ENCODE measurements at places on chromosomes 7 and 10. TPM values are rescaled to one million over a fixed set of nuclear protein-coding genes. Genes with fewer than 3 reads are reported as not detected.

GRCh38 chr7:11170863-11171568 lies 197.3 kb downstream of the PHF14 start:
- DNase-seq, result no peak

GRCh38 chr10:20593649-20594048 lies 303.5 kb downstream of the NEBL start:
- DNase-seq, result no peak

GRCh38 chr7:20482071-20482470 lies 133.4 kb upstream of the ABCB5 start:
- no peak for DNase-seq

DNA sequence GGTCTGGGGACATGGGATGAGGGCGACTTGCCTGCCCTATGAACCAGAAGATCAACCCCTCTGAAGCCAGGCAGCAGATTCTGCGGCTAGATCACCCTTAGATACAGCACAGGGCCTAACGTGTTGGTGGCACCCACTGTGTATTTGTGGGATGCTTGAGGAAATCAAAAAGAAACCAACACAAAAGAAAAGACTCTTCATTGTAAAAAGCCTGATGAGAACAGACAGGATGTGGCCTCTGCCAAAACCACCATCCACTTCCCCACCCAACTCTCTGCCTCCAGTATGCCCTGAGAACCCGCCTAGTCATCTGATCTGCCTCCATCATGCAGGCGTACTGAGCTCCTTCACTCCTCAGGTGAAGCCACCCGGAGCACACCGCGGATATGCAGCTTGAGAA lies 97.2 kb upstream of the INSYN2A start:
- no peak for DNase-seq

Gene TMEM72
- total RNA-seq, result not detected

Gene PCDH15
- not detected for total RNA-seq

DNA sequence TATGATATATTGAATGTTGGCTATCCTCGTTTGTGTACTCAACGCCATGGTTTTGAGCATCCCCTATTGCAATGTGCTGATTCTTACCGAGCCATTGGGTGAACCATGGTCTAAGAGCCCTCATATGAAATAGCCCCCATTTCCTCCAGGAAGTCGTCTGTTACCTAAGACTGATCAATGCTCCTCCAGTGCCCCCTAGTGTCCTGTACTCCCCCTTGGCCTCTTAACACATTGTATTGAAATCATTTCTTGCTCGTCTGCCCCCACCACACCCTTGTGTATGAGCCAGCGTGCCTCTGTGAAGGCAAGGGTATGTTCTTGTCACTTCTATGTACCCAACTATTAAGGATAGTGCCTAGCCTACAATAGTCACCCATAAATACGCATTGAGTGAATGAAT lies 11.2 kb upstream of the SLC35B4 start:
- peak; percentile 48 for DNase-seq

DNA sequence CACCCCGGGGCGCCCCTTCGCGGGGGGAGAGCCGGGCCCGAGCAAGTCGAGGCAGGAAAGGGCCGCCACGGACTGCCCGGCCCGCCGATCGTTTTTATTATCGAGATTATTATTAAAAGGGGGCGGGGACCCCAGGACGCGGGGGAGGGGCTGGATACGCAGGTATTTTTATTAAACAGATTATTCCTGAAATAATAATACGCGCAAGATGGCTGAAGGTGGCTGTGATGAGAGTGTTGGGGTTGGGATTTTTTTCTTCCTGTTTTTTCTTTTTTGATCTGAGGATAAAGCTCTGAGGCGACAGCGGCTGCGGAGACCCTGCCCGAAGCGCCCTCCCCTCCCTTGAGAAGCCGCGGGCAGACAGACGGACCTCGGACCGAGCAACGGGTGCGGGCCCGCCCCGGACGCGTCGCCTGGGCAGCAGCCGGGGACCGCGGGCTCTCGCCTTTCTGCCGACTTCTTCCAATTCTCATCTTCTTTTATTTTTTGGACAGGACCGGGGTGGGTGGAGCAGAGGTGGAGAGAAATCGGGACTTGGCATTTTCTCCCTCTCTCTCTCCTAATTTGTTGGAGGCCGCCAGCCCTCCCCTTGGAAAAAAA lies 1.4 kb upstream of the TRIM8 start:
- no peak for DNase-seq

Gene CCL24
- not detected for total RNA-seq

DNA sequence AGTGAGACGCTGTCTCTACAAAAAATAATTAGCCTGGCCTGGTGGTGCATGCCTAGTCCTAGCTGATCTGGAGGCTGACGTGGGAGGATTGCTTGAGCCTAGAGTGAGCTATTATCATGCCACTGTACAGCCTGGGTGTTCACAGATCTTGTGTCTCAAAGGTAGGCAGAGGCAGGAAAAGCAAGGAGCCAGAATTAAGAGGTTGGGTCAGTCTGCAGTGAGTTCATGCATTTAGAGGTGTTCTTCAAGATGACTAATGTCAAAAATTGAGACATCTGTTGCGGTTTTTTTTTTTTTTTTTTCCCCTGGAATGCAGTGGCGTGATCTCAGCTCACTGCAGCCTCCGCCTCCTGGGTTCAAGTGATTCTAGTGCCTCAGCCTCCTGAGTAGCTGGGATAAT lies 5.4 kb downstream of the PPIA start:
- DNase-seq, result no peak

DNA sequence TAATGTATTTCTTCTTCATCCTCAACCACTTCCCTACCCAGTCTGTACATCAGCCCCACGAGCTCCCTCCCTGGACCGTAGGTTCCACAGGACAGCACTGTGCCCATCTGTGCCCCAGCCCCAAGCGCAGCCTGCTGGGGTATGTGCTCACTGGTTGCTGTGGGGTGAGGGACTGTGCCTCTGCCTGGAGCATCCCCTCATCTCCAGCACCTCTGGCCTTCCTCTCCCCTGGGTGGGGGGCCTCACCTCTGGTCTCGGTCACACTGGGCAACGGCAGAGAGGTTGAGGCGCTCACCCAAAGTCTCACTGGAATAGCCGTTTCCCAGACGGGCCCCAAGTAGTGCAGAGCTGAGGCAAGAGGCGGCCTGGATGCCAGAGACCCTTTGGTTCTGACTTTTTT lies 1.5 kb upstream of the PRKAR1B start:
- DNase-seq, result no peak

DNA sequence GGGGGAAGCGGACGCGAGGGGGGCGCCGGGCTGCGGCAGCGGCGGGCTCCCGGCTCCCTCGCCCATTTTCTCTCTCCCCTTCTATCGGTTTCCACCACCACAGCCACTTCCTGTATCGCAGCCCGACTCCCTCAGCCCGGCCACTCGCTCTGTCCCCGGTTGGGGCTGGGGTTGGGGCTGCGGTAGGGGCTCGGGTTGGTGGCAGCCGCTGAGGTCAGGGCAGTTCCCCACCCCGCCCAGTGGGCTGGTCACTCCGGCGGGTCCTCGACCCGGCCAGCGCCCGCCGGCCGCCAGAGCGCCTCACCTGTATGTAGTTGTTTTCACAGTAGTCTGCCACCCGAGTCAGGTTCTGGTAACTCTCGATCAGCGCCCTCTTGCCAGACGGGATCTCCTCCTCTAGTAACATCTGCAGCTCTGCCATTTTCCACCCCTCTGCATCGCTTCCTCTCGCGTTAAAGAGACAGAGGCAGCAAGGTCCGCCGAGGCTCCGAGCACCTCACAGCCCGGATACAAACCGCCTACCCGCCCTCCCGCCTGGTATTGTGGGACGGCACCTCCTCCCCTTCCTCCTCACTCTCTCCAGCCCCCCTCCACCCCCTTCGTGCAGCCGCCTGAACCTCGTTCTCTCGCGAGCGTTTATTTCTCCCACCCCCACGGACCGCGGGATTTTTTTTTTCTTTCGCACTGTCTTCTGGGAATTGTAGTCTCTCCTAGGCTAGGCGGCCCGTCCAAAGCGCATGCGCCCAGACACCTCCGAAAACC lies at the start of gene ABI1:
ABI1 (minus strand) TSS at position 516 of the 762 bp plus-strand sequence; CDS start at position 421, 95 bp downstream.
- peak; percentile 96 for DNase-seq

GRCh38 chr7:36090976-36091873 lies 61.8 kb upstream of the EEPD1 start:
- no peak for DNase-seq

GRCh38 chr10:34861293-34862021 lies 46.4 kb upstream of the PARD3 start:
- DNase-seq, result no peak

DNA sequence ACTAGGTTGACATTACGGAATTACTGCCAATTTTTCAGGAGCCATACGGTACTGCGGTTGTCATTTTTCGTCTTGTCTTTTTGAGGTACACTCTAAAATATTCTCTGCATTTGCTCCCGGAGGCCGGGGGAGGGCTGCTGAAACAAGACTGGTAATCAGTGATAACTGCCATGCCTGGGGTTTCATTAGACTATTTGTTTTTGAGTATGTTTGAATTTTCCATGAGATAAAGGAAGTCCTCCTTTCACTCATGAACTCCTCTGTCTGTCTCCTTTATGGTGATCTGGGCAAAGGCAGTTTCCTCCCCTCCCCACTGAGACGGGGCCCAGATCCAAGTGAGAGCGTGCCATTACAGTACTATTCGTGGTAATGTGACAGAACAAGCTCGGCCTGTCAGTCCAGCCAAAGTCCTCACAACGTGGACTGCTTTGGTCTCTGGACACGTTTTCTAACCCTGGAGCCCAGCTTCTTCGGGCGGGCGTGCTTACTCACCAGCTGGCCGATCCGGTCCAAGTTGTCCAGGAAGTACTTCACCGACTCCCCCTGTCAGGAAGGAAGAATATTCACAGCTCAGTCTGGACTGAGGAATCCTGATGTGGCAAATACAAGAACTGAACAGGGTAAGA lies 45.1 kb downstream of the AMZ1 start:
- DNase-seq, result peak; percentile 5

GRCh38 chr7:27191161-27191731 lies 6.2 kb upstream of the HOXA11 start:
- DNase-seq, result no peak

DNA sequence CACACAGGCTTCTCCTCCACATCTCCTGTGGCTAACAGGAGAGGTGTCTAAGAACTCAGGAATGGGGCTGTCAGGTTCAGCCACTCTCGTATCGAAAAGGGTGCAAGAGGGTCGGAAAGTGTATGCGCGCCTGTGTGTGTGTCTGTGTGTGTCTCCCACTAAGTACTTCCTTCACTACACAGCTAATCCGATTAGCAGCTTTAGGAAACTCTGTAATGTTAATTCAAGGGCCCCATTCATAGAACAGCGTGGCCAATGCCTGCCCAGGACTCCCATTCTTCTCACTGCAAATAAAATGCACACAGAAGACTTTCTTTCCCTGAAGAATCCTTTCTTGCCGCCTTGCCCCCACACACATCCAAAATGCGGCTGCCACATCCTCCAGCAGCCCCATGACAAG lies 39.9 kb downstream of the TLL2 start:
- DNase-seq, result no peak

- DNase-seq, result peak; percentile 89
These were observed 100.2 kb downstream of the ATXN7L1 start for GRCh38 chr7:105776068-105776790.

DNA sequence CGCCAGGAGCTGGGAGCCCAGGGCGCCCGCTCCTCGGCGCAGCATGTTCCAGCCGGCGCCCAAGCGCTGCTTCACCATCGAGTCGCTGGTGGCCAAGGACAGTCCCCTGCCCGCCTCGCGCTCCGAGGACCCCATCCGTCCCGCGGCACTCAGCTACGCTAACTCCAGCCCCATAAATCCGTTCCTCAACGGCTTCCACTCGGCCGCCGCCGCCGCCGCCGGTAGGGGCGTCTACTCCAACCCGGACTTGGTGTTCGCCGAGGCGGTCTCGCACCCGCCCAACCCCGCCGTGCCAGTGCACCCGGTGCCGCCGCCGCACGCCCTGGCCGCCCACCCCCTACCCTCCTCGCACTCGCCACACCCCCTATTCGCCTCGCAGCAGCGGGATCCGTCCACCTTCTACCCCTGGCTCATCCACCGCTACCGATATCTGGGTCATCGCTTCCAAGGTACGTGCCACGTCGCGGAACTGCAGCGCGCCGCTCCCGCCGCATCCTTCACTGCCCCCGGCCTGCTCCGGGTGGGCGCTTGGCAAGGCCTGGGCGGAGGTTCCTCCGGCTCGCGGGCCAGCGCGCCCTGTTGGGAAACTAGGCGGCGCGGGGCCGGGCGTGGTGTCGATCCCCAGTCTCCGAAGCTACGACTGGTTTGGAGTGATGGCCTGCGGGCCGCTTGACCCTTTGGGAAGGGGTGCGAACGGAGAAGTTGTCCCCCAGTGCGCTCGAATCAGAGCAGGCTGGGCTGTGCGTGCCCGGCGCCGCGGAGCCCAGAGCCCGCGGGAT lies 868 bp downstream of the EMX2 start:
- no peak for DNase-seq

DNA sequence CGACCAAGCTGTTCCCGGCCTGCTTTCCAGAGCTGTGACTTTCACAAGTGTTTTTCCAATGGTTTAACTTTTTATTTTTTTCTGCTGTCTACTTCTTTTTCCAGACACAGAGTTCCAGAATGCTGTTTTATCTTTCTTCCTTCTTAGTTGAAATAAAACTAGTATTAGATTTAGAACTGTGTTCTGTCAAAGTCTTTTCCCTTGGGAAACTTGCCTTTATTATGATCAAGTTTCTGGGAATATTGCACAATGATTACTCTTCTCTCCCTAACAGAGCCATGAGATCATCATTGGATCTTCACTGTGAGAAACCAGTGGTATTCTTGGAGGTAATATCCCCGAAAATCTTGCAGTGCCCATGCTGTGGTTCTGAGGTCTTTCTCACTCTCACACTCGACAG lies 104.9 kb upstream of the KCND2 start:
- peak; percentile 27 for DNase-seq

GRCh38 chr10:62171791-62172190 lies 96.9 kb downstream of the RTKN2 start:
- DNase-seq, result peak; percentile 90

- DNase-seq, result no peak
These were observed 2.0 kb downstream of the PRSS37 start for GRCh38 chr7:141839256-141839655.

DNA sequence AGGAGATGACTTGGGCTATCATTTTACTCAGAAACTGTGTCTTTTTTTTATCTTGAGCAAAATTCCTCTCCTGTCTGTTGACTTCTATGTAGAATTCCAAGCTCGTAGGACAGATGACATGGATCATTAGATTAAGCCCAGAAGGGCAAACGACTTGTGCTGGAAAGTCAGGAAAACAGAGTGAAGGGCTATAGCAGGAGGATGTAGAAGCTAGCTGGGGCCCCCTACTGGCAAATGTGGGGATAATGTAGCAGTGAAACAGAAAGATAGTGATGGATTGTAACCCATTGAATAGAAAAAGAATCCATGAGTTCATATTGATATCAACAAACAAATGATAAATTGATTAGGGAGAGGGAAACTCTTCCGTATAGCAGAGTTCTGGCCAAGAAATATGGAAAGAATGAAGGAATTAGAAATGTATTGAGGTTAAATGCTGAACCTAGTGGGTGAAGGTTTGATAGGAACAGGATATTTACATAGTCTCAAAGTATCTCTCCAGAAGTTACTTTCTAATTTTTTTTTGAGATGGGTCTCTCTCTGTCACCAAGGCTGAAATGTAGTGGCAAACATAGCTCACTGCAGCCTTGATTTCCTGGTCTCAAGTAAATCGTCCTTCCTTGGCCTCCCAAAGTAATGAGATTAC lies 103.6 kb downstream of the LYZL1 start:
- peak; percentile 58 for DNase-seq
